ENCODE measurements at places on chromosomes 2 and 18.

DNA sequence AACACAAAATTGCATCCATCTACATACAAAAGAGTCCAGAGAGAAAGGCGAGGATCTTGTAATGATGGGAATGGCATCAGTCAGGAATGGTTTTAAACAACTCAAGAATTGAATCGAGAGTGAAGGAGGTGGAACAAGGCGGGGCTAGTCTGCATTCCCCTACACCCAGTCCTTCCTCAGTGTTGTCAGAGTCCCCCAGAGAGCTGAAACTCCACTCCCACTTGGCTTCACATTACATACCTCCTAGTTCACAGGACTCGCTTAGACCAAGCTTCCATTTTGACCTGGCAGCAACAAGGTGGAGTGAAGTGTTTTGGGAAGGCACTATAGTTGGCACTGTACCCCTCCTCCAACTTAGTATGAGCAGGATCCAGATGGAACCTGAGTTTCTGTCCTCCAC lies 1273.5 kb upstream of the CRIM1 start:
- no peak for DNase-seq

DNA sequence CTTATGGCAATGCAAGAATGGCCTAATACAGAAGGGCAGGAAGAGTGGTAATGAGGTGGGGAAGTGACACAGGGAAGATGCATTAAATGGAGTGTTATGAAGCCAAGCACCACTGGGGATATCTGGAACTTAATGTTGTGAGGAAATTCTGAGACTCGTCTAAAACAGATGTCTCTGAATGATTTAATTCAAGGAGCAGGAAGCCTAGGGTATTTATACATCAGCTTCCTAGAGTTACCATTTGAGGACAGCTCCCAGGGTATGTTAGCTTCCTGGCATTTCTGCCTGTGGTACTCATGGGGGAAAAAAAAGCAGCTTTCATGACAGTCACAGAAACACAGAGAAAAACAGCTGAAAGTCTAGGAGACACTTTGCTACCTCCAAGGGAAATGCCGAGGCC lies 989.5 kb downstream of the CBLN2 start:
- DNase-seq: no peak

- no peak for DNase-seq
Measured at GRCh38 chr2:238108423-238109183, 8.5 kb downstream of the ESPNL start.

GRCh38 chr2:163246135-163246534 lies 407.6 kb upstream of the KCNH7 start:
- DNase-seq: no peak

GRCh38 chr2:85119900-85120299 lies 13.3 kb upstream of the TCF7L1 start:
- DNase-seq: no peak

DNA sequence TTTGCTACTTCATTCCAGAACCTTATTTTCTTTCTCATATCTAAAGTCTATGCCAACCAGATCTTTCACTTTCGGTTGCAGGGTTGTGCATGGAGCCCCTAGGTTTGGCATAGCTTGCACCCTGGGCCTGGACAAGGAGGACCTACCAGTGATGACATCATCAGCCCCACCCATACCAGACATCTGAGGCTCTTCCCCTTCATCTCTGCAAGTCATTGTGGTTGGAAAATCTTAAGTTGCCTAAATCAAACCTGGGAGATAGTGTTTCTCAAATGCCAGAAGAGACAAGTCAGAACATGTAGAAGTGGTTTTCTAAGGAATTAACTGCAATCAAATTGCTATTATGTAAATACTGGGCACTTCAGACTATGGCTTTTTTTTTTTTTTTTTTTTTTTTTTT lies 363.3 kb downstream of the ZNF516 start:
- DNase-seq: no peak

- no peak for DNase-seq
Measured at GRCh38 chr2:219856602-219857001, 229.2 kb downstream of the SLC4A3 start.

DNA sequence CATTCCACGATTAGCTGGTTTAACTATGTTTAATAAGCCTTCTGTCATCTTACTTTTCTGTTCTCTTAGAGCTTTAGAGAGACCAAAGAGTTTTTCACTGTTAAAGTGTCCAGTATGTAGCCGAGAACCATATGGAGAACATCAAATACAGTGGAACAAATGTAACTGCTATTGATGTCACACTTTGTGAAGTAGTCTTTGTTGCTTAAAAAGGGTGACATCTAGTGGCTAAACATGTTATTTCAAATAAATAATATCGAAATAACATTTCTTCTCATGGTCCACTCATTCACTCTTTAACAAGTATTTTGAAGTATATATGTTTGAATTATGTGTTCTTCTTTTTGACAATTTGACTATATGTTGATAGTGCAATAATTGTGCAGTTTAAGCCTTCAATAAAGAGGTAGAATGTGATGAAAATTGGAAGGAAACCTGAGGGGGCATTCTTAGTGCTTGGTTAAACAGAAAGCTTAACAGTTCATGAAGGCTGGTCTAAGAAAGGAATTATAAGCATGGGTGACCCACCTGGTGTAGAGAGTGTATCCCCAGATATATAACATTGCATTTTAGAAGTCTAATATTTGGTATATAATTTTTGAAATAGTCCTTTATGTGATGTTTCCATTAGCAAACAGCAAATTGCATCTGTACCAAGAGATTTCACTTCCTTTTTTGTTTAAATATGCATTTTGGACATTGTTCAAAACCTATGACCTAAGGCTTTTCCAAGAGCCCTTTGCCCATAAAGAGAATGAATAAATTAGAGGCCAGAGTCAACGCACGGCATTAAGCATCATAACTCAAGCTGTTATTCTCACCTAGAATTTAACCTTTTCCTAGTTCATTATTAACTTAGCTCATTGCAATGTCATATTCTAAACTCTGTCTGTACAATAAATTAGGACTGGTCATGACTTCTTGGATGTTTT lies 112.1 kb downstream of the KYNU start:
- DNase-seq: no peak

DNA sequence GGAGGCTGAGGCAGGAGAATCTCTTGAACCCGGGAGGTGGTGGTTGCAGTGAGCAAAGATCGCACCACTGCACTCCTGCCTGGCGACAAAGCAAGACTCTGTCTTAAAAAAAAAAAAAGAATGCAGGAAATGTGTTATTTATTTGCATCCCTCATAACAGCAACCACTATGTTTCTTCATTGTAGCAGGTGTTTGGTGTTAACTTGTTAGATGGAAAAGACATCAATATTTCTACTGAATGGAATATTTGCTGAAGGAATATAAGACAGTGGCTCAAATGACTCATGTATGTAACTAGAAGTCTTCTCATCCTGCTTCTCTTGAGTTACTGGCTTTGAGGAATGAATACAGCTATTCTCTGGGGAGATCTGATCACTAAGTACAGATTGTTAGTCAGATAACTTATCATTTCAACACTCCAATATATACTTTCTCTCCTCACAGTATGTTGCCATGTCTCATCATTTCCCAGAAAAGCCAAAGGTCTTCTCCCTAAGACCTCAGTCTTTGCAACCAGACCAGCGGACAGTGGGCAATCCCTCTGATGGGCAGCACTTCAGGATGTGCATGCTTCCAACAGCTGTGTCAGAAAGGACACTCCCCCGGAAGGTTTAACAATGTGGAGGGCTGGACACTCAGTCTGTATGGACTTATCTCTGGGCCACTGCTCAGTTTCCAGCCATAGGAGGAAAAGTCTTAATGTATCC lies 104.4 kb upstream of the STK17B start:
- DNase-seq: no peak

DNA sequence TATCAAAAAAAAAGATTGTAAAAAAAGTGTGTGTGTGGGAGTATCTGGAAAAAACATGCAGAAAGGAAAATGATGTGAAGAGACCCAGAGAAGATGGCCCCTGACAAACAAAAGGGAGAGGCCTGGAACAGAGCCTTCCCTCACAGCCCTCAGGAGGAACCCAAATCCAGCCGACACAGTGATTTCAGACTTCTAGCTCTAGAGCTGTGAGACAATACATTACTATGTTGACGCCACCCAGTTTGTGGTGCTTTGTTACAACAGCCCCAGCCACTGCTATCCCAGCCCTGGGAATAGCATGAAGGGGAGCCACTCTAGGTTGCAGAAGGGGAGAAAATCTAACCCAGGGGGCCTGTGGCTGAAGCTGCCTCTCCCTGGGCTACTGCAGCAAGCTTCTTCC lies 59.0 kb upstream of the ZBTB7C start:
- DNase-seq: no peak

GRCh38 chr18:62339106-62339988 lies 14.2 kb downstream of the TNFRSF11A start:
- no peak for DNase-seq

DNA sequence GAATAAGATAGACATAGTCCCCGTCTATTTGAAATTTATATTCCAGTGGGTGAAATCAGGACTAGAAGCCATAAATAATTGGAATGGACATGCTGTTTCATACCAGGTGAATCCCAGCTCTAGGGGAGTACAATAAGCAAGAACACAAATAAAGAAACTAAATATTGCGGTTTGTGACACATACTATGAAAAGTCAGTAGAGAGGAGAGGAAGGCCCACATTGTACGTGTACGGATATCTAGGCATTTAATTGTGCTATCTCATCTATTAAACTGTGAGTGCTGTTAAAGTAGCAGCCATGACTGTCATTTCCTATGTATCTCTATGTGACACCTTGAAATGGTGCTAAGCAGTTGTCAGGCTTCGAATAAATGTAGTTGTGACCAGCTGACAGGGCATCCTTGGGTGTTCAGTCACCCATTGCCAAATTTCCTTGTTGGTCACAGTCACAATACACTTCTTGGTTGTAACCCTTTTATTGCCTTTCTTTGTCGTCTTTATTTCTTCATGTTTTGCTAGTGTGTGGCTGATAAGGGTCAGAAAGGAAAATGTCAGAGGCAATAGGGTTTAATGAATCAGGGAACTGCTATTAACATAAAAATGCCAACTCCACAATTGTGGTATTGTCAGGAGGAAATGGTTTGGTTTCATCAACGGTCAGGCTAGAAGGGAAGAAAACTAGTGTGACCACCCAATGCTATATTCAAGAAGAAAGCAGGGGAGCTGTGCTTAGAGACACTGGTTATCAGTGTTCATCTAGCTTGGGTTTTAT lies 31.5 kb downstream of the CPO start:
- DNase-seq: no peak

DNA sequence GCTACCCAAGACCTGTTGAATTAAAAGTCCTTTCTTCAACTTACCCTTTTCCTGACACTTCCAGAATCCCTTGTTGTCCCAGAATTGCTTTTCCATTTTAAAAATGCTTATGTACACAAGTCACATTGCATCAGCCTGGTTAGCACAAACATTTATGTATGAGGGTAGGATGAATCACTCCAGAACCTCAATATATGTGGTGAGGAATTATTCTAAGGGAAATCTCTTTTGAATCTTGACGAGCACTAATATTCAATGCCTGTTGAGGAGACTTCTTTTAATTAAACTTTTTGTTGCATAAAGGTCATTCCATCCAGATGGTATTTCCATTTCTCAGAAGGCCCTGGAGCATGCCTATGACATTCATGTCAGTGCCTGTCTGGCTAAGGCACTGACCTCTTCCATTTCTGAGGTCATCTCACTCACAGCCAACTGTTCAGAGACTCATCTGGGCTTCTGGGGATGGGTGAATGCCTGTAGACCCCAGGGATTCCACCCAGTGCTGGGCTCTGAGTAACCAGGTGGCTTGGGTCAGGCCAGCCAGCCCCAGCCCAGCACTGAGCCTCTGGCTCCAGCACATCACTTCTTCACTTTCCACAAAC lies 28.2 kb downstream of the ACMSD start:
- DNase-seq: no peak

GRCh38 chr2:36403675-36404230 lies 48.2 kb downstream of the CRIM1 start:
- no peak for DNase-seq

GRCh38 chr2:187274146-187274545 lies 173.9 kb downstream of the CALCRL start:
- DNase-seq: no peak

DNA sequence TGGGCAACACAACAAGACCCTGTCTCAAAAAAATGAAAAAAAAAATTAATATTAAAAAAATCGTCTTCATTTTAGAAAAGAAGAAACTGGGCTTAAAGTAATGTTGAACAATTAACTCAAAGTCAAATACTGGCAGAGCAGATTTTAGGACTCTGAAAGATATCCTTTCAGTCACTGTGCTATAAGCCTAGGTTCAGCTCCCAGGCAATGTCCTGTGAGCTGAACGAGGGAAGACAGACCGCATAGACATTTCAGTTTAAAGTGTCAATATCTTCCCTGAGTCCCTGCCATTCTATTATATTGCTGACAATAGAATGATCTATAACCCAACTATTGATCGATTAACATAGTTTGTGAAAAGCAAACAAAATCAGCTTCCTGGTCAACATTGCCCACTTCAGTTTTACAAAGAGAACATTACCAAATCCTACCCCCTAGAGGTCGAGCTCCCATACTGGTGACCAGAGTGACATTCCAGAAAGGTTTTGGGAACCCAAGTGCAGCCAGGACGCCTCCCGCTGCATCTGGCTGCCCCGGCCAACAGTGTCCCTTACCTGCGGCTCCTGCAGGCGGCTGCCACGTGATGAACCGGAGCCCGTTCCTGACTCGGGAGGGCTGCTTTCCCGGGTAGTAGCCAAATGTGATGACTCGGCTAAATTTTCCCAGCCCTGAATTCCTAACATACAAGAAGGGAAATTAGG lies 639 bp downstream of the MRO start:
- no peak for DNase-seq

DNA sequence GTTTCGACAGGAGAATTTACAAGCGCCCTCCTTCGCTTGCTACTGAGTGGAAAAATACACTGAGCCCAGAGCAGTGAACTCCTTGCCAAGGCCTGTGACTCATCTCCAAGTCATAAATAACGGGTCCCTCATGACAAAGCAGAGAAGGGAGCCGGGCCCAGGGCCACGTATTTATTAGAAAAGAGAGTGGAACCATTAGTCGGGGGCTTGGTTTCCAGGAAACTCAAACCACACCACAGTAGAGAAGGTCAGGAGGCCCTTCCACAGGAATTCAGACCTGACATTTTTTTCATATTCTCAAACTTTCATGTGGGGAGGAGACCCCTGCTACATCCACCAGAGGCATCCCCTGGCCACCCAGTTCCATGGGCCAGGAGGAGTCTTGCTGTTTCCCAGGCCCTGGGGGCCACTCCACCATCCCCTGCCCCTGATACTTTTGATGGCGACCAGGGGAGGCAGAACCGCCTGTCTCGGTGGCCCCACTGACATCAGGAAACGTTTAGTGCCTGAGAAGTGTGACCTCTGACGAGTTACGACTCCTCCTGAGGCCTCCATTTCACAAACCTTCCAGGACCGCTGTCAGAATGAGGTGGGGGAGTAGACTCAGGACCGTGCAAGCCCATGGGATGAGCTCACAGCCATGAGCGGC lies 289.7 kb downstream of the DYSF start:
- peak; percentile 76 for DNase-seq
